ENCODE measurements at places on chromosomes 13 and 19. TPM values are rescaled to one million over a fixed set of nuclear protein-coding genes. Genes with fewer than 3 reads are reported as not detected.

DNA sequence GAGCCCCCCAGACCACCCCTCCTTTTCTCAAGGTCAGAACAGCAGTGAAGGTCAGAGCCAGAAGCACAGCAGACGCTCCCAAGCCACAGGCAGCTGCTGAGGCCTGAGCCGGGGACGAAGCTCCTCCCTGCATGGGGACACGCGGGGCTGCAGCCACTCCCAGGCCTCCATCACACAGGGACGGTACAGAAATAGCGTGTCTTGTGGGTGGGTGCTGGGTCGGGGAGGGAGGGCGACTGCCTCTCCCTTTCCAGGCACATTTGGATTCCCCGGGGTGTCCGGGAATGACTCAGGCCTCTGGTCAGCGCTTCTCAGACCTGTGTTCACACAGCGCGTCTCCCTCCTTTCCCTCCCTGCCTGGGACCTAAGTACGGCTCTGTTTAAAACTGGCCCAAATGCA is 33.2 kb downstream of the RASA3 start:
- peak; percentile 94 for DNase-seq

- no peak for DNase-seq
Measured at GRCh38 chr13:21465710-21466160, 6.6 kb upstream of the ZDHHC20 start.

DNA sequence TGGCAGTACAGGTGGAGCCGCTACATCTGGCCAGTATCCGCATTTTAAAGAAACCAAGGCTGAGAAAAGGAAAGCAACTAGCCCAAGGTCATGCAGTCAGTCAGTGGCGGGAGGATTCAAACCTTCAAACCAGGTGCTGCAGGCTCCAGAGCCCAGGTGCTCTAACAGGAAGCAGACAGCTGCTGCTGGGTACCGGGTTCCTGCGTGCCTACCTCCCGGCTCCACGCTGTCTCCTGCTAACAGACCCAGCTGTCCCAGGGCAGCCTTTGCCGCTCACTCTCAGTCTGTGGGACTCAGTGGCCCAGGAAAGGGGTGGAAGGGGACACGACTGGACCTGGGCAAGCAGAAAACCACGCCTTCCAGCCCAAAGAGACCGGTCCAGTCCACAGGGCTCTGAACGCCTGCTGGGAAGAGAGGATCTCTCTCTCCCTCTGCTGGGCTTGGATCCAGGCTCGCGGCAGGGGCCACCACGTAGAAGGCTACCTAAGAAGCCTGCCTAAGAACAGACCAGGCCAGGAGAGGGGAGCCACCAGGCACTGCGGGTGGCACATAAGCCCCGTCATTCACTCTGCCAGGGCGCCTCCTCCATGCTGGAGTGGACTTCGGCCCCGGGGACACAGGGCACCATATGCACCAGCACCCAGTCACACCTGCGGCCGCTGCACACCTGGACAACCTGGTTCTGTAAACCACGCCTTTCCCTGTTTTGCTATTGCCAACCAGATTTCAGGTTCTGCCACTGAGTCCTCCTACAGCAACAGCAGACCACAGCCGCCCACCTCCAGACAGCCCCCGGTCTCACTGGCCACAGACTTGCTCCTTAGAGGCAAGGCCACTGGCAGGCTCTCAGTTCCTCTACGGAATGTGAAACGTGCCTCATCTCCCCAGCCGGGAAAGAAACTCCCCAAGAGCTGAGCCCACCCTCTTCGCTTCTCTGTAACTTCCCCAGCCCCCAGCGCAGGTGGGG is 4.6 kb downstream of the DAPK3 start:
- peak; percentile 25 for DNase-seq

GRCh38 chr13:113203507-113204377 is 4.7 kb downstream of the PCID2 start:
- no peak for DNase-seq

DNA sequence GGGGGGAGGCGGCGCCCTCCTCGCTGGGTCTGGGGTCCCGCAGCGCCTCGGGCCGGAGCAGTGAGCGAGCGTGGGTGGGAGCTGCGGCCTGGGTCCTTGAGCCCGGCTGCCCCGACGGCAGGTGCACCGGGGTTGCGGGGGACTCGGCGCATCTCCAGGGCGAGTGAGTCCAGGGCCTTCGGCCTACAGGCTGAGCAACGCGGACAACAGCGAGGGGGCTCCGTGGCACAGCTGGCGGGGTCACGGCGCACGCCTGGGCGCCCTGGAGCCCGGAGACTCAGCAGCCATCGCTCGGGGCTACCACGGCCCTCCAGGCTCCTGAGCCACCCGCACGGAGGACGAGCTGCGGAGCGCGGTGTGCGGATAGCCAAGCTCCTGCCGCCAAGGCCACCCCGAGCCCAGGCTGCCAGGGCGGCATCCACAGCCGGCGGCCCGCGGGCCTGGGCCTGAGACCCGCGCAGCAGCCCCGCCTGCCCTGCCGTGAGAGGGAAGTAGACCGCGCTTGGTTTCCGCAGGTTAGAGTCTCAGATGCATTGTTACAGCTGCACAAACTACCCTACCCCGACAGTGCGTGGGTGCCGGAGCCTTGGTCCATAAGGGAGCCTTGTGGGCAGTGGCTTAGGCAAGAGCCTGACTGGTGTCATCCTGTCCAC is 253.9 kb upstream of the SGCG start:
- DNase-seq, result no peak

DNA sequence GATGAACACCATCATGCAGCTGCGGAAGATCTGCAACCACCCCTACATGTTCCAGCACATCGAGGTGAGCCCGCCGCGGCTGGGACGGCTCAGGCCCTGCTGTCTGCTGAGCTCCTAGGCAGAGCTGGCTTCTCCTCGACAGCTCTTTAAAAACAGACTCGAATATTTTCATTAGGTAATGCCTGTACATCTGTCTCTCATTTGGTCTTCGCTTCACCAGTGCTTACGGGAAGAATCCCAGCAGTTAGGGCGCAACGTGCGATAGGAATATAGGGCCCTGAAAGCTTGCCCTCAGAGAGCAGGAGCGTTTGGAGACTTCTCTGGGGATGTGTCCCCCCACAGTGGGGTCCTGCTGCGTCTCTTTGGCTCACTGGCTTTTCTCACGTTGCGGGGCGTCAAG is 63.8 kb upstream of the LDLR start:
- no peak for DNase-seq

DNA sequence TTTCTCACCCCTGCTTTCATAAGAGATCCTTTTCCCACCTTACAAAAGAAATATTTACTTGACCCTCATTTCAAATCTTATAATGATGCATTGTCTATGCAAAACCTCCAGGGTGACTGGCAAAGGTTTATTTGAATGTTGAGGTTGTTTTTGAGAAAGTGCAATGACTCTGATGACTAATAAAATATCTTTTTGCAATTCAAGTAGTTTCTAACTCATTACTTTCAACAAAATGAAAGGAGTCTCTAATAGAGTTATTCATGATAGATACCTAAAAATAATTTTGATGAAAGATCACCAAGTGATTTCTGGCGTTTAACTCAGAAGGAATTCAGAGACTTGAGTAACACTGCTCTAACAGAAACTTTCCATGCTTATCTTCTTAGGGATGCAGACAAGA is 144.2 kb downstream of the FOXO1 start:
- no peak for DNase-seq

- no peak for DNase-seq
Measured at GRCh38 chr13:37375071-37375470, 223.5 kb downstream of the POSTN start.

- no peak for DNase-seq
Measured at GRCh38 chr13:112127564-112128330, 60.8 kb downstream of the SOX1 start.

- no peak for DNase-seq
Measured at GRCh38 chr13:105665284-105665683, 870.2 kb downstream of the EFNB2 start.

DNA sequence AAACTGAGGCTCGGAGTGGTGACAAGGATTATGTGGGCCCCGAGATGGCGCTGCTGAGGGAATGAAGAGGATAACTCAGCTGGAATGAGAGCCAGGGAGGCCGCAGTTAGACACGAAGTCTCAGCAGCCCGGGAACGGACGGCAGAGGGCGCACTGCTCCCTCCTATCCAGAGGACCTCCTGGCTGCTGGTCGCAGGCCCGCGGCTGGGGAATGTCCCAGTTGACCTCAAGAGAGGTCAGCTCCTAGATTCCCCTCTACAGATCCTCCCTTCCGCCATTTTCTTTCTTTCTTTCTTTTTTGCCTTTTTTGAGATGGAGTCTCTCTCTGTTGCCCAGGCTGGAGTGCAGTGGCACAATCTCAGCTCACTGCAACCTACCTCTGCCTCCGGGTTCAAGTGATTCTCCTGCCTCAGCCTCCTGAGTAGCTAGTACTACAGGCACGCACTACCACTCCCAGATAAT is 24.1 kb upstream of the ASPDH start:
- peak; percentile 74 for DNase-seq

Gene KISS1R
- polyA plus RNA-seq, result 0.16 TPM

DNA sequence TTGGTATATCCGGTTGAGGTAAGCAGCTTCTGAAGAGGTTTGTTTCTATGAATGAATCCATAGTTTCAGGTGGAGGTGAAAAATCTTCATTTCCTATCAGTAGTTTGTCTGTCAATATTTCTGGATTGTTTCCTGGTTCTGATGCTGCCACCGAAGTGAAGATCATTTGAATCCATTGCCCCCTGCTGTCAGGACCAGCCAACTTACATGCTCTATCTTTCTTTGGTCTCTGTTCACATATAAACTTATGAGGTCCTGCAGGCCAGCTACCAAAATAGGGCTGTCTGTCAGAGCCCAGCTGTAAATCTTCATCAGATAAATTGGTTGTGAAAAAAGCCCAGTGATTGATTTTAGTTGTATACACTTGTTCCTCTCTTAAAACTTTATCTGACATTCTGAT is 15.2 kb upstream of the N4BP2L1 start:
- DNase-seq, result no peak

DNA sequence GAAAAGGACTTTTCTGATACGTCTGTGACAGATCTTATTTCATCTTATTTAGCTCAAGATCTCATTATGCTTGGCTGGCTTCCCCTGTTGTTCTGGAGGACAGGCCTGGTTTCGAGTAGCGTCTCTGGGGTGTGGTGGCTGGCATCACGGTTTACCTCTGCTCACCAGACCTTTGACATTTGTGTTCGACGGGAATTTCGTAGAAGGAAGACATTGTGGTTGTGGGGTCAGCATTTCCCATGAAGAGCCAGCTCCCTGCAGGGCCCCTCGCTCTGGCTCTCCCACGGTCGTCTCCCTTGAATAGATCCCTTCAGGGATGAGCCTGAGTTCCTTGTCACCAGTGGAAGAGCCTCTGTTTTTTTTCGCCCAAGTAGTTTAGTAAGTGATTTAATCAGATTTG is 78.6 kb upstream of the TEX29 start:
- DNase-seq, result no peak

Gene DHDH
- polyA plus RNA-seq, result not detected

GRCh38 chr13:96816261-96816660 is 178.0 kb downstream of the OXGR1 start:
- DNase-seq, result peak; percentile 55

DNA sequence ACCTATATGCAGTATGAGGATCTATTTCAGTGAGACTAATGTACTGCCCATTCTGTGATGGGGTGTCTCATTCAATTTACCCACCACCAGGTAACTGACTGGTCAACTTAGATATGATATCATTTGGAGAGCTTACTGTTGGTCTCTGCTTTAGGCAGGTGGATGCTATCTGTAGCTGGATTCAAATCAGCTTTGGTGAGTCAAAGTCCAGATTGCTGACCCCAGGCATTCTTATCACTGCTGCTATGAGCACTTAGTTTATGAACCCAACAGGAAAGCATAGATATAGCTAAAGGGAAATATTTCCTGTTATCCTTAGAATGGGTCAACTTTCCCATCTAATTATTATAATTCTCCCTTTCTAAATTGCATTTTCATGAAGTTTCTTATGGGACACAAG is 1295.2 kb upstream of the SPRY2 start:
- no peak for DNase-seq

DNA sequence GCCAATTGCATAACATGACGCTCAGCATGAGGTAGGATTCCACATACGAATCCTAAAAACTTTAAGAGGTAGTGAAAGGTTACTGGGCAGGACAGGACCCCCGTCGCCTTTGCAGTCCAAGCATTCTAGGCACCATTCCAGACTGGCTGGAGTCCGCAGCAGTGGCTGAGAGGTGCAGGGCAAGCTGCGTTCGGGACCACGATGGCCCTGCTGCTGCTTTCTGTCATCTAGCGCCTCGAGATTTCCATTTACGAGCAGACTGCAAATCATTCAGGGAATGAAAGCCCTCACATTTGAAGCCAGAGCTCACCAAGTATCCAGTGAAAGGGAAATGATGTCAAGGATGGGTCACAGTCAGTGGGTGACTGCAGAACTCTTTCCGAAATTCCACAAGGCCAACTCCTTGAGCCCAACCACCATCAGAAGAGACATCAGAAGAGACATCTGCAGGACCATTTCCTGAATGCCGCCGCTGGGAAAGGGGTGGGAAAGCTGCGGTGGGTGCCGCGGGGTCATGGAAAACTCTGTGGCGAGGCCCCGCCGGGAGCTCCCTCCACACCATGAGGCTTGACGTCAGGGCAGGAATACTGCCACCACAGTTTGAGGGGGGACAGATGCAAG is 88.3 kb downstream of the COL4A1 start:
- DNase-seq, result no peak

DNA sequence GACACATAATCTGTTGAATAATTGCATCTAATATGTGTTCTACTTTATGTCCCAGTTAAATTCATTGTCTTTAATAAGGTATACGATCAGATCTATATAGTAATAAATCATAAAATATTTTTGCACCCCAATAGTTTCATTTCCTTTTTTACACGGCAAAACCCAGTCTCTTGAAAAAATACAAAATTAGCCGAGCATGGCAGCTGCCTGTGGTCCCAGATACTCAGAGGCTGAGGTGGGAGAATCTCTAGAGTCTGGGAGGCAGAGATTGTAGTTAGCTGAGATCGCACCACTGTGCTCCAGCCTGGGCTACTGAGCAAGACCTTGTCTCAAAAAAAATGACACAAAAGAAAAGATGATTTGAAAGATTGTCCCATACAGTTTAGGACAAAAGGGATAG is 52.3 kb upstream of the PARP4 start:
- DNase-seq, result no peak

DNA sequence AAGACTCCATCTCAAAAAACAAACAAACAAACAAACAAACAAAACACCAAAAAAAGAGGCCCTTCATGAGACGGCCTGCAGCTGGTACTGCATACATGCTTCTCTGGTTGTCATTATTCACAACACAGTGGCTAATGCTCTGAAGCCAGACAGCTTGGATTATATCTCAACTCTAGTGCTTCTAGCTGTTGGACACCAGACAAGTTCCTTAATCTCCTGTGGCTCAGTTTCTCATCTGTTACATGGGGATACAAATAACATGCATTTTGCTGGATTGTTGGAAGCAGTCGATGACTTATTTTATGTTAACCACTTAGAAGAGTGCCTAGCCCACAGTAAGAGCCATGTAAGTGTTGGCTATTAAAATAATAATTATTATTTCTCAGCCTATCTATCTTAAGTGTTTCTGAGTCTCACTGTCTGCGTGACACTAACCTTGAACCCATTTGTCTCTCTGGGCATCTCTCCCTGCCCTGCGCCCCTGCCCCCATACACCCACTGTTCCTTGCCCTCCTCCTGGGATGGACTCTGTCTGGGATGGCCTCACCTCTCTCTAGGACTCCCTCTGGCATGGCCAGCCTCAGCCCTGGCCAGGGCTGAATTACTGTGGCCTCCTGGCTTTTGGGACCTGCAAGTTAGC is 3.1 kb upstream of the JUNB start:
- no peak for DNase-seq

- DNase-seq, result no peak
Measured at GRCh38 chr13:92807353-92807752, 419.3 kb upstream of the GPC6 start.

Measured in psoas muscle (tissue), 8 donors.